ENCODE measurements at places on chromosomes 3 and 15. TPM values are rescaled to one million over a fixed set of nuclear protein-coding genes. Genes with fewer than 3 reads are reported as not detected.

Gene SSR3
- total RNA-seq, result 175 TPM

Gene IGF2BP2
- total RNA-seq, result 0.65 TPM

Gene RTP4
- 3.4 TPM for total RNA-seq

Gene PRRT3
- 5.6 TPM for total RNA-seq

Gene PLOD2
- total RNA-seq, result 0.65 TPM

Gene TRH
- not detected for total RNA-seq

Gene GPR171
- total RNA-seq, result 101 TPM

Gene MCTP2
- total RNA-seq, result 18.3 TPM

Gene NOX5
- total RNA-seq, result not detected

Gene TNFAIP8L3
- total RNA-seq, result not detected

Gene LRRC34
- total RNA-seq, result 6.8 TPM

Gene ONECUT1
- not detected for total RNA-seq

- H3K36me3 ChIP-seq, result no peaks in the 10 kb centered on the region
- H3K4me3 ChIP-seq, result no peak overlapping the region
- DNase-seq, result no peak
- no peaks in the 10 kb centered on the region for H3K4me1 ChIP-seq
- no peak overlapping the region for H3K27ac ChIP-seq
These were observed 799.9 kb downstream of the AGBL1 start for GRCh38 chr15:86879250-86880229.

DNA sequence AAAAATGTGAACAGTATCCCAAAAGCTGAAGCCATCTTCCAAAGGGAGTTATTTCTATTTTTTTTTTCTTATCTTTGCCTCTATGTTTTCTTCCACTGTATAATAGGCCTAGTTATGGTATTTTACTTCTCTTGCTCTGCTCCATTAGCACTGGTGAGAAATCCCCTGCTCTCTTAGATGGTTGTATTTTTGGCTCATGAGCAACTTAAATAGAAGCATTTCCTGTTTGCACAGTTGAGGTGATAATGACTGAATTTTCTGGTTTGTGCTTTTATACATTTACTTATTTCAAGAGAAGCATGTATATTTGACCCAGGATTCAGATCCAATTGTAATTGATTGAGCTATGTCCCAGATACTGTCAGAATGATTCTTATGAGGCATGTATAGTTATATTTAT, 61.6 kb upstream of the CD200R1L start:
- H3K36me3 ChIP-seq, result peaks cover 16% of the 10 kb centered on the region
- H3K4me1 ChIP-seq, result peaks cover 12% of the 10 kb centered on the region
- H3K27ac ChIP-seq, result no peak overlapping the region
- H3K27me3 ChIP-seq, result no peaks in the 10 kb centered on the region
- DNase-seq, result no peak

GRCh38 chr3:126373682-126374601, 16.7 kb upstream of the KLF15 start:
- H3K4me3 ChIP-seq, result no peak overlapping the region
- H3K4me1 ChIP-seq, result no peaks in the 10 kb centered on the region
- peaks cover under 1% of the 10 kb centered on the region for H3K27me3 ChIP-seq
- H3K36me3 ChIP-seq, result no peaks in the 10 kb centered on the region
- DNase-seq, result no peak
- no peak overlapping the region for H3K27ac ChIP-seq

DNA sequence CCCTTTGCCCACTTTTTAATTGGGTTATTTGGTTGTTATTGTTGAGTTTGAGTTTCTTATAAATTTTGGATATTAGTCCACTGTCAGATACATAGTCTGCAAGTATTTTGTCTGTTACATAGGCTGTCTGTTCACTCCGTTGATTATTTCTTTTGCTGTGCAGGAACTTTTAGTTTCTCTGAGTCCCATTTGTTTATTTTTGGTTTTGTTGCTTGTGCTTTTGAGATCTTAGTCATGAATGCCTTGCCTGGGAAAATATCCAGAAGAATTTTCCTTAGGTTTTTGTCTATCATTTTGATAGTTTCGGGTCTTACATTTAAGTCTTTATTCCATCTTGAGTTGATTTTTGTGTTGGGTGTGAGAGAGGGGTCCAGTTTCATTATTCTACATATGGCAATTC, 254.5 kb downstream of the NLGN1 start:
- H3K27ac ChIP-seq, result no peak overlapping the region
- no peak overlapping the region for H3K4me3 ChIP-seq
- no peaks in the 10 kb centered on the region for H3K36me3 ChIP-seq
- H3K4me1 ChIP-seq, result no peaks in the 10 kb centered on the region

- no peak overlapping the region for H3K4me3 ChIP-seq
- peaks cover 9% of the 10 kb centered on the region for H3K27me3 ChIP-seq
- no peak overlapping the region for H3K27ac ChIP-seq
- no peaks in the 10 kb centered on the region for H3K4me1 ChIP-seq
These were observed 62.1 kb downstream of the RASGRF1 start for GRCh38 chr15:79028411-79028964.

GRCh38 chr3:60053526-60054265, 1003.9 kb upstream of the CFAP20DC start:
- no peaks in the 10 kb centered on the region for H3K27me3 ChIP-seq
- DNase-seq, result peak; percentile 75
- H3K27ac ChIP-seq, result peak overlapping the region; percentile 59
- no peak overlapping the region for H3K4me3 ChIP-seq

DNA sequence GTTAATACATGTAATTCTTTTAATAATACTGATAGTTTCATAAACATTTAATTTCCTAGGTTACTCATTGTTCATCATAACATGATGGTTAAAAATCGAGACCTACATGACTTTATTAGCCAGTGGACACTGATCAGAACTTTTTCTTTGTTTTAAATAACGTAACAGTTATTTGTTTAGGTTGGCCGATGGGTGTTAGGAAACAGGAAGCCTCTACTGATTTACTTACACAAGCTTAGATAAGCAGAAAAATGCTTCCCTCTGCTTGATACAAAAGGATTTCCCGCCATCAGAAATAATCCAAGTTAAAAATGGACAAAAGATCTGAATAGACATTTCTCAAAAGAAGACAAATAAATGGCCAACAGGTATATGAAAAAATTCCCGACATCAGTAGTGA, 16.6 kb upstream of the APH1B start:
- peaks cover 70% of the 10 kb centered on the region for H3K36me3 ChIP-seq
- no peak for DNase-seq
- no peak overlapping the region for H3K27ac ChIP-seq
- H3K4me1 ChIP-seq, result peaks cover 10% of the 10 kb centered on the region
- H3K27me3 ChIP-seq, result no peaks in the 10 kb centered on the region
- no peak overlapping the region for H3K4me3 ChIP-seq

GRCh38 chr3:36295296-36295695, 85.0 kb upstream of the STAC start:
- H3K27ac ChIP-seq, result no peak overlapping the region
- H3K4me1 ChIP-seq, result no peaks in the 10 kb centered on the region

DNA sequence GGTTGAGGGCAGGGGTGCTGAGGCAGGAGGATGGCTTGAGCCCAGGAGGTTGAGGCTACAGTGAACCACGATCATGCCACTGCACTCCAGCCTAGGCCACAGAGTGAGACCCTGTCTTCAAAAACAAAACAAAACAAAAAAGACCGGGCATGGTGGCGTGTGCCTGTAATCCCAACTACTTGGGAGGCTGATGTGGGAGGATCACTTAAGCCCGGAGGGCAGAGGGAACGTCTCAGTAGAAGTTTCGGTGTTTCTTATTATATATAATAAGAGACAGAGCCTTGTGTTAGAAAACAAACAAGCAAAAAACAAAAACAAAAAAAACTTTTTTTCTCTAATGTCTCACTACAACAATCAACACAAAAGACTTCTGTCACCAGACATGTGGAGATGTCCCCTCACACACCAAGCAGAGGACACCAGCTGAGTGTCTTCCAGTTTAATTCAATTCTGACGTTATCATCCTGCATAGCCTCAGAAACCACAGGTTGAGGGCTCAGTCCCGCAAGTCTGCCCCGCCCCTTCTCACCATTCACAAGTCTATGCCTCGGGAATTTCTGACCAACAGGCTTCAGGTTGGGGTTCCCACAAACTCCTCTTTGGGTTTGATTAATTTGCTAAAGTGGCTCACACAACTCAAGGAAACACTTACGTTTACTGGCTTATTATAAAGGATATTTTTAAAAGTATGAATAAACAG, 24.0 kb upstream of the EIF4A2 start:
- no peaks in the 10 kb centered on the region for H3K27me3 ChIP-seq
- H3K4me3 ChIP-seq, result no peak overlapping the region
- no peak for DNase-seq
- peaks cover 6% of the 10 kb centered on the region for H3K36me3 ChIP-seq

- no peak overlapping the region for H3K4me3 ChIP-seq
- H3K36me3 ChIP-seq, result peaks cover 84% of the 10 kb centered on the region
- peak overlapping the region; percentile 93 for H3K27ac ChIP-seq
- peaks cover 93% of the 10 kb centered on the region for H3K4me1 ChIP-seq
These were observed 114.8 kb downstream of the OXNAD1 start for GRCh38 chr3:16379838-16380237.

DNA sequence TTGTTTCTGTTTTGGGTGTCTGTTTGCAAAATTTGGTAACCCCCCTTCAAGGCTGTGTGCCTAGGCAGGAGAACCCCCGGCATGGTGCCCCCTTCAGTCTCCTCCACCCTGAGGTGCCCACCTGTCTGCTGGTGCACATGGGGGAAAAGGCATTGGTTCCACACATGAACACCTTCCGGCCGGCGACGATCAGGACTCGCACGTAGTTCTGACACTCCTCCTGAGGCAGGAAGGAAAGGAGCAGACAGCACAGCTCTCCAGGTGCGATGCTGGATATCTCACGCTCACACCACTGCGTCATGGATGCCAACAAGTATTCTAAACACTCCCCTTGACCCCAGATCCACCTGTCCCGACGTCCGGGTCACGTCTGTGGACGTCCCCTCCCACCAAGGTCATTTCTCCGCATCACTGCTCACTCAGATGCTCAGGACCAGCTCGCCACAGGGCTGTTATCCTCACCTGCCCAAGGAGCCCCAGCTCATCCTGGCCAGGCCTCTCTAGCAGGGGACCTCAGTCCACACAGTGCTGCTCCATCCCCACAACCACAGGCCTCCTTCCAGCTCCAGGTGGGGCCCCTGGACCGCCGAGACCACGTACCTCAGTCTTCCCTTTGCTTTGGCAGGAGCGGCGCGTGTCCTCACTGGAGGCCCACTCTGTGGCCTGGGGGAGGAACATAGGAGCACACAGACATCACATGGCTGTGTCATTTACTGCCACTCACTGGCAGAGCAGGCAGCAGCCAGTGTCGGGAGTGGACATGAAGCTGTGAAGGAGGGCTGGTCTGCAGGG, 99.0 kb downstream of the SEMA5B start:
- H3K27me3 ChIP-seq, result no peaks in the 10 kb centered on the region
- no peaks in the 10 kb centered on the region for H3K36me3 ChIP-seq
- no peak overlapping the region for H3K27ac ChIP-seq
- DNase-seq, result no peak

- no peak within 1 kb of the TSS for H3K27ac ChIP-seq
- peaks cover 49% of the 10 kb centered on the region for H3K4me1 ChIP-seq
- H3K4me3 ChIP-seq, result peak within 1 kb of the TSS; percentile 52
These were observed at the start of gene ZMYND10 for GRCh38 chr3:50345586-50346234. TSS of gene ZMYND10 (minus strand) at chr3:50345732. CDS start at chr3:50345579, 153 bp downstream.

DNA sequence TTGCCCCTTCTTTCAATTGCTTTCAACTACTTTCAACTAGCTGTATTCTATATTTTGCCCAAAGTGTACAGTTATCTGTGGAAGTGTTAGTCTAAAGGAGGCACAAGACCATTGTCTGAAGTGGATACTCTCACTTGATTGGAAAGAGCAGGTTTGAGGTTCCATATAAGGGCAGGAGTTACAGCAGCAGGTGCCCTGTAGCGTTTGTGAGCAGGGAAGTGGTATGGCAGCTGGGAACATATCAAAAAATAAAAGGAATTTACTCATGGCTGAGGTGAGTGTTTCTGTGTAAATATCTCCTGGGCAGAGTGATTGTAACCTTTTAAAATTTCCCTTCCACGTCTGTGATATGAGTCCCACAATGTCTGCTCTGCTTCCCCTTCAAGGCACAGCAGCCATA, 38.5 kb upstream of the DNAJC13 start:
- DNase-seq, result no peak
- no peak overlapping the region for H3K27ac ChIP-seq
- H3K4me1 ChIP-seq, result peaks cover 1% of the 10 kb centered on the region
- H3K4me3 ChIP-seq, result no peak overlapping the region
- H3K27me3 ChIP-seq, result peaks cover 10% of the 10 kb centered on the region

DNA sequence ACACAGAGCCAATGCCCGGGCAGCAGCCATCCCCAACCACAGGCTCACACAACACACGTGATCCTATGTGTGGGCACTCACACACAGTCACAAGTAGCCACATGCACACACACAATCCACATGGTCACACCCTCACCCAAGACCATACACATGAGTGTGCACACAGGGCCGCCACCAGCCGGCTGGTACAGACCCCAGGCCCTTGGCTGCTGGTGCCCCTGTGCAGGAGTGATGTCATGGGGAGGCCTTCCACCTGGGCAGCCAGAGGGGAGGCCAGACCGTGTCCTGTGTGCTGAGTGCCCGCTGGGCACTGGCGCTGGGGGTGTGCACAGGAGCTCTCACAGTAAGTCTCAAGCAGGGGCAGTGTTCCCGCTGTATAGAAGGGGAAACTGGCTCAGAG, 36.9 kb downstream of the DNAJB8 start:
- H3K4me3 ChIP-seq, result no peak overlapping the region
- peaks cover 6% of the 10 kb centered on the region for H3K4me1 ChIP-seq
- no peaks in the 10 kb centered on the region for H3K36me3 ChIP-seq
- H3K27ac ChIP-seq, result no peak overlapping the region

DNA sequence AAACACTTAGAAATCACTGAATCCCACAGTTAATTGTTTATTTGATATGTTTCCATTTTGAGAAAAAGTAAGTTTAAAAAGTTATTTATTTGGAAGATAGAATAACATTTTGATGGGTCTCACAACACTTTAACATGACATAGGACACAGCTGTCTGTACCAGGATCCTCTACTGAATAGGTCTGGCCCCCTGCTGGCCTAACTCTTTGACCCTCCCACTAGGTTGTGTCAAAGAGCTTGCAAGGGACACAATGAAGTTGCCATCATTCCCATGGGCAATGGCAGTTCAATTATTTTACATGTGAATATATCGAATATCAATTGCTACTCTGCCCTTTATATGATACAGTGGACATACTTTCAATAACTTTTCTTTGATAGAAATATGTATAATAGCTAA, 138.9 kb downstream of the EPHA3 start:
- no peak overlapping the region for H3K4me3 ChIP-seq
- no peaks in the 10 kb centered on the region for H3K36me3 ChIP-seq
- H3K27ac ChIP-seq, result no peak overlapping the region
- H3K4me1 ChIP-seq, result no peaks in the 10 kb centered on the region
- DNase-seq, result no peak
- no peaks in the 10 kb centered on the region for H3K27me3 ChIP-seq

GRCh38 chr15:71118345-71118744, 3.1 kb downstream of the THSD4 start:
- H3K4me3 ChIP-seq, result no peak overlapping the region
- H3K27ac ChIP-seq, result no peak overlapping the region
- no peaks in the 10 kb centered on the region for H3K36me3 ChIP-seq
- peaks cover 51% of the 10 kb centered on the region for H3K27me3 ChIP-seq
- H3K4me1 ChIP-seq, result peaks cover 6% of the 10 kb centered on the region

DNA sequence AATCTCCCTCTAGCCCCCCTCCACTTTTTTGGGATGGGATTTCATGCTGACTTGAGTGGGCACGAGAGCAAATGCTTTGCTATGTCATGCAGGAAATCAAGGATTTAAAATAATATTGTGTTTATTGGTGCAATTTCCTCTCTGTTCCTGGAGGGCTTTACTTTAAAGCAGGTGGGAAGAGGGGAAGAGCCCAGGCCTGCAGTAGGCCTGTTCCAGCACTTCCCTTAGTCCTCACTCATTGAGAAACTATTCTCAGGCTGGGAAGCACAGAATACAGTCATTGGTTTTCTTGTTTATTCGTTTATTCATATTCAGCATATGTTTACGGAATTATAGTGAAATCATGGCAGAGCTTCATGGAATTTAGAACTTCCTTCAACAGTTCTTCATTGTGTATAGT, 41.7 kb upstream of the SPSB4 start:
- H3K36me3 ChIP-seq, result no peaks in the 10 kb centered on the region
- no peak overlapping the region for H3K27ac ChIP-seq
- peaks cover 10% of the 10 kb centered on the region for H3K4me1 ChIP-seq
- DNase-seq, result no peak
- peaks cover 19% of the 10 kb centered on the region for H3K27me3 ChIP-seq
